Psoas muscle (tissue), 8 donors: ENCODE measurements at places on chromosomes 12 and 14. TPM values are rescaled to one million over a fixed set of nuclear protein-coding genes. Genes with fewer than 3 reads are reported as not detected.

- DNase-seq, result no peak
Observed at GRCh38 chr14:103428723-103429556, 43.7 kb downstream of the MARK3 start.

PLXNC1 gene
- total RNA-seq, result 2.8 TPM

- peak; percentile 72 for DNase-seq
Observed at GRCh38 chr14:85533023-85533860, 3.3 kb downstream of the FLRT2 start.

TCTN2 gene
- total RNA-seq, result 1.4 TPM

GRCh38 chr12:106249411-106250135 is 1.8 kb upstream of the CKAP4 start:
- no peak for DNase-seq

GRCh38 chr14:32536175-32536574 is 207.1 kb downstream of the AKAP6 start:
- DNase-seq, result no peak

DNA sequence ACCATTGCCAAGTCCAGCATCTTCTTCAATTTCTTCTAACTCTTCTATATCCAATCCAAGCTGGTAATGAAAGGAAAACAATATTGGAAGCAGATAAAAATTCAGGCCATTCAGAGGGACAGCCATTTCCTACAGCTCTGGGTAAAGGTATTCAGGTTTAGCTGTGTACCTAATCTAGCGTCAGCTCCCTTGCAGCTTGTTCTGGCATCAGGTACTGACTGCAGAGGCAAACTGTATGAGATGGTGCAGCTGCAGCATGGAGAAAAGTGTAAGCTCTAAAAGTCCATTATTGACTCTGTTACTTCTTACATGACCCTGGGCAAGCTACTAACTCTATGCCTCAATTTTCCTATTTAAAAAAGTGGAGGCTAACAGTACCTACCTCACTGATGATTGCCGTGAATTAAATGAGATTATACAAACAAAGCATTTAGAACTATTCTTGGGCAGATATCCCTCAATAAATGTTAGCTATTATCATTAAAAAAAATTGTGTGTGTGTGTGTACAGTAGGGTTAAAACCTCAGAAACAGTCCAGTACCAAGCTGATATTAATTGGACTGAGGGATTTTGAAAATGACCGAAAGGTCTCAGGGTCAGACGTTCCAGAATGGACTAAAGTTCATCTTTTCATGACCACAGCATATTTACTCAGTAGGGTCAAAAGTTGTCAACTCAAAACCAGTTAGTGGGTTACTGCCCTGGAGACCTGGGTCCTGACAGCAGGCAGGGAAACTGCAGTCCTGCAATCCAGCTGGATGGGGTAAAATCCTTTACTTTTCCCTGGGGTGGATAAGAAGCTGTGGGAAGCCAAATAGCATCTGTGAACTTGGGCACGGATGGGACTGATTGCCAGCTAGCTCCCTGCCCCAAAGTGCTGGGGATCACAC is 8.9 kb downstream of the PYGL start:
- no peak for DNase-seq

GRCh38 chr12:96397756-96398423 is 2.3 kb downstream of the CDK17 start:
- DNase-seq, result no peak

DNA sequence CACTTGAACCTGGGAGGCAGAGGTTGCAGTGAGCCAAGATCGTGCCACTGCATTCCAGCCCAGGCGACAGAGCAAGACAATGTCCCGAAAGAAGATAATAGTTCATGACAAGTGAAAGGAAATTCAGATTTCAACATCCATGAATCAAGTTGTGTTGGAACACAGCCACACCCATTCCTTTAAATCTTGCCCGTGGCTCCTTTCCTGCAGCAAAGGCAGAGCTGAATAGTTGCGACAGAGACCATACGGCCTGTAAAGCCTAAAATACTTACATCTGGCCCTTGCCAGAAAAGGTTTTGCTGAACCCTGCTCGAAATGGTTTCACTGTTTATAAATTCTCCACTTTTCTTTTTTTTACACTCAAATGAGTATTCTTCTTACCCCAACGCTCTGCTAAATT is 17.7 kb upstream of the ITPK1 start:
- no peak for DNase-seq

DNA sequence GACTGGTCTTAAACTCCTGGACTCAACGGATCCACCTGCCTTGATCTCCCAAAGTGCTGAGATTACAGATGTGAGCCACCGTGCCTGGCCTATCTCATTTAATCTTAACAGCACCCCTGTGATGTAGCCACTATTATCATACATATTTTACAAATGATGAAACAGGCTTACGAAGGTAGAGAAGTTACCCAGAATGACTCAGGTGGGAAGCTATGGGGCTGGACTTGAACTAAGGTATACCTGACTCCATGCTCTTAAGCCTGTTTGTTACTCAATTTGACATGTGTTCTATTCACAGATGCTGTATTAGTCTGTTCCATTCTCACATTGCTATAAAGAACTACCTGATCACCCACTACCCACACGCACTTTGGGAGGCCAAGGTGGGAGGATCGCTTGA is 36.8 kb upstream of the TMPO start:
- no peak for DNase-seq

KRT2 gene
- total RNA-seq, result not detected

DNA sequence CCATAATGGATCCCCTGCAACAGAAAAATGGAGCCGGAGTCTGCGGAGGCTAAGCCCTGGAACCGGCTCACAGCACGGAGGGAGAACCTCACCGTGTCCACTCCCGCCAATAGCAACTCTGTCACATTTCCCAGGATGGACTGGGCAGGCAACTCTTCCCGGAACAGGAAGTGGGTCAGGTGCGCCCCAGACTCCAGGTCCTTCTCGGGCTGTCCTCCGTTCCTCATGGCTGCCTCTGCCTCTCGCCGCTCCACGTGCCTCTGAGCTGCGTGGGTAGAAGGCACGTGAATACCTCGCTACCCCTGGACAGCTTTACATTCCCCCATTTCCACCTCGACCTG is 2.2 kb downstream of the CYP27B1 start:
- no peak for DNase-seq

DNA sequence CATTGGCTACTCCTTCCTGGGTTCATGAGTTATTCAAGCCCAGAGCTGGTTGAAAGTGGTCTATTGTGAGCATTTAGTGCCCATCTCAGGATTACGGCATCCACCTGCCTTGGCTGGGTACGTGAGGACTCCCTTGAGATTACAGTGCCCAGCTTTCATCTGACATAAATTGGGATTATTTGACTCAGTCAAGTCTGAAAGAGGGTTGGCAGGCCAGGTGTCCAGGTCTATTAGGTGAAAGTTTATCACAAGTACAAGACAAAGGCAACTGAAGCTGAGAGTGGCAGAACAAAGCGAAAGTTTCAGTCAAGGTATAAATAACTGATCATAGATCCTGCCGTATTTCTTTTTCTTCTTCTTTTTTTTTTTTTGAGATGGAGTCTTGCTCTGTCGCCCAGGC is 84.6 kb upstream of the ATF7IP start:
- no peak for DNase-seq

- no peak for DNase-seq
Observed at GRCh38 chr14:40345334-40345733, 913.1 kb upstream of the FBXO33 start.

DNA sequence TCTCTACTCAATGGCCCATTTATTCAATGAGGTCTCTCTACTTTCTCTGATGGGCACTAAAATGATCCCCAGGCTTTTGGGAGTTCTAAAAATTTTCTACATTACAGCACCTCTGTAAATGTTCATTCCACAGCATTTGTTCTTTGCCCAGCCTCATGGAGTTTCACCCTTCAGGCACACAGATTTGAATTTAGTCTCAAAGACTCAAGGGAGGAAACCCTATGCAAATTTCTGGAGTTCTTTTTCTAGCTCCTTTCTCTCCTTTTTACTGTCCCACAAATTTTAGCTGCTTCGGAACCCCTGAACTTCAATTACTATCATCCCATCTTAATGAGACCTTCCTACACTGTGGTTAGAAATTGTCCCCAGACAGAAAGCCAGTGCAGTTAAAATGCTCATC is 17.5 kb upstream of the RAB21 start:
- no peak for DNase-seq

- DNase-seq, result no peak
Observed at GRCh38 chr12:81809829-81810595, 50.9 kb upstream of the PPFIA2 start.

DNA sequence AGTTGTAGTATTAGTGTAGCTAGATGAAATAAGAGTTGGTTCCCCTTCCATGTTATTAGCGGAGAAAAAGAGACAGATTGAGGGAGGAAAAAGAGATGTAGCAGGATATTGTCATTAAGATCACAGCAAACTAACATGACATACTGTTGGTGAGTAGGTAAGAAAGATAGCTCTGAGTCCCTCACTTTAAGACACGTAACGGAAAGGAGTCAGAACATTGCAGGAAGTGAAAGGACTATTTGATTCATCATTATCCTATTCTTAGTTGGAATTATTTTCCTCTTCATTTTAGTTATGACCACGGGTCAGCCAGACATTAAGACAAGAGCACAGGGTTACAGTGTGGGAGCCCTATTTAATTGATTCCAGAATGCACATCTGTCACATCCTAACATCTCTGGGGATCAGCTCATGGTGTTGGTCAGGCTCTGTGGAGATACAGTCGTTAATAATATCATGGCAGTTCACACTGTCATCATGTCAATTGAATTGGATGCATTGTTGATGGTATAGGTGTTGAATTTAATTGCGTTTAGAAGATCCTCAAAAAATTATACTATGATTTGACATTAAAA is 55.0 kb downstream of the TMX1 start:
- no peak for DNase-seq

DNA sequence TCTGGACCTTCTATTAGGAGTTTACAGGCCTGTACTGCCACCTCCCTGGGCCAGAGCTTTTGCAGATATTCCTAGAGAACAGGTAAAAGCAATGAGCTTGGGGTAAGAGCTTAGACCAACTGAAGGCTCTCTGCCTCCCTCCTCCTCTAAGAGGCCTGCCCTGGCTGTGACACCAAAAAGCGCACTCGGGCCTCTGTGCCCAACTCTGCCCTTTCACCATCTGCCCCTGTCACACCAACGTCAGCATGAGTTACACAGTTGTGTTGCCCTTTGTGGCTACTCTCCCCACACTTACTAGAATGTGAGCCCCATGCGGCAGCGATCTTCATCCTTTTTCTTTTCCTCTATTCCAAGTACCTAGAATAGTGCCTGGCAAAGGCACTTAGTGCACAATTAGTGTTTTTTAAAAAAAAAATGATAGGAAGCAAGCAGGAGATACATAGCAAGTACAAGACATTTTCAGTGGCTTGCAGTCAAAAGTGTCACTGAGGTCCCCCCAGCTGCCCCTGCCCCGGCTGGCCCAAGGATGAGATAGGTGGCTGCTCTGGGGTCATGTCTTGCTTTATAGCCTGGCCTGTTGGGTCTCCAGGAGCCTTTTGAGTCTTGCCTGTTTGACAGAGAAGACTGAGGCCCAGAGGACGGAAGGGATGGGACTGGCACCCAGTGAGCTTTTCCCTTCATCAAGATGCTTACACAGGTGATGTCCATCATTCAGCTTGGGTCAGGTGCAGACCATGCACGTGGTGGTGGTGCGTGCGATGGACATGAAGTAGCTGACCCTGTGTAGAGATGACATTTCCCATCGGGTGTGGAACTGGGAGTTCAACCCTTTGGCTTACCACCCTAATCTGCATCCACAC is 12.5 kb downstream of the CKB start:
- DNase-seq, result peak; percentile 23

POU6F1 gene
- total RNA-seq, result 12.9 TPM

KIF26A gene
- 2.0 TPM for total RNA-seq

DNA sequence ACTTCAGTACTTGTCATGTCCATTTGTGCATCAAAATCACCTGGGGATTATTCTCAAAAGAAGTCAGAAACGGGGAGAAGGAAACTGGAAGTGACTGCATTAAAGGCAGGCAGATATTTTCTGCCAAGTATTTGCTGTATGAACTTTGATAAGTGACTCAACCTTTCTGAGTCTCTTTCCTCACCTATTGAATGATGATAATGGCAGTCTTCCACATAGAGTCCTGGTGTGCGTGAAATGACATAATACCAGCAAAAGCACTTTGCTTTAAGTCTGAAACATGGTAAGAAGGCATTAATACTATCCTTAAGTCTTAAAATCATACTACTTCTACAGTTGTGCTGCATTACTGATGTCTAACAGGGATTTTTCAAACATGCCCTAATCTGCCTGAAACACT is 278.5 kb downstream of the ADAMTS20 start:
- no peak for DNase-seq

DNA sequence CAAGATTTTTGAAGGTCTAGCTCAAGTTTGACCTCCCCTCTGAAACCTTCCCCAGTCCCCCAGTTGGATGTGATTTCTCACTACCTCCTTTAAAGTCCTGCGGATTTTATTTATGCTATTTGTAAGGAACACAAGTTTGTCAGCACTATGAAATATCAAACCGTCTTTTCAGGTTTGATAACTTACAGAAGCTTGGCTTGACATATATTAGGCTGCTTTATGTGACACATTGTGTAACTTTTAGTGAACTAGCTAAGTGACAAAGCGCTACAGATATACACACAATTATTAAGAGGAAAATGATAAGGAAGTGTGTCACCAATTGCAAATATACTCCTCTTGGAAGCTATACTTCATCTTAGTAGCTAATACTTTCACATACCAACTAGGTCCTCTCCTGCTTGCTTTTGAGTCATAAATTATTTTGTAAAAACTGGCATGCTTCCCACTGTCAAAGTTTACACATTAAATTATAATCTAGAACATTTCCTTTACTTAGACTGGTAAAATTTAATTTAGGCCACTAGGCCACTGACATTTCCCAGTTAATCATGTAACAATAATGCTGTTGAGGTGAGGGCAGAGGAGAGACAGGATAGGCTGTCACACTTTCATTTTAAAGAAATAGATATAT is 149.5 kb downstream of the TMTC3 start:
- no peak for DNase-seq

HOXC9 gene
- 11.3 TPM for total RNA-seq
